ENCODE measurements at places on chromosomes 7 and 10.

DNA sequence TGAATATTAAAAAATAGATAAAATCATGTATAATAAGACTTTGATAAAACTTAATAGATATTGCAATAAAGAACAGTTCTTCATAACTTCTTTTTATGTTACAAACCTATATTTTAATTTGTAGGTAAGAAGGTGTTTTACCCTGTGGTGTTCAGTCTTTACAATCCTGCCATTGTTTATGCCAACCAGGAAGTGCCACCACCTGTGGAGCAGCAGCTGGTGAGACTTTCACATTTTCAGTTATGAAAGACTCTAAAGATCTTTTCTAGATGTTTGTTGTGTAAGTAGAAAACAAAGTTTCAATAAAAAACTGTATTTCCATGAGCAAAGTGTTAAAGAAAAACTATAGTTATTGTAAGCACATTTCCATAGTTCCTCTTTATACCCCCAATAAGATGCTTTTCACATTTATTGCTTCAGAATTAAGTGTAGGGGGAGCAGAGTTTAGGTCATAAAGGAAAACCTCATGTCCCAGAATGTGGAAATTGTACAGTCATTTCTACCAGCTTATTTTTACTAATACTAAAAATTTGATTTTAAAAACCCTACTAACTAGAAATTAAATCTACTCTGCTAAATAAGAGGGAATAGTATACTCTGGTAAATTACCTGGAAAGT is 28.7 kb downstream of the CSGALNACT2 start:
- DNase-seq, result no peak

DNA sequence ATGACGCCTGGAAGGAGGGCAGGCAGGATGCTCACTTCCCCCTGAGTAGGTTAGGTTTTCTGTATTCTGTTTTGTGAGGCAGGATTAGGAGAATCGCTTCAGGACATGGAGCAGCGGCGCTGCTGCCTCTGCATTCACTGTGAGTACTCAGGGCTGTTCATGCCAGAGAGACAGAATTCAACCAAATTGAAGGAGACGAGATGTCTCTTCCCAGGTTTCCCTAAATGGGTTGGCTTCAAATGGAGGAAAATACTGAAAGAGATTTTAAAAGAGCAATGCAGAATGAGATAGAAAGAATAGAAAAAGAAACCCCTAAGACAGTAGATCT is 21.9 kb upstream of the CNPY1 start:
- DNase-seq, result no peak

- no peak for DNase-seq
These were observed 120.0 kb downstream of the MKX start for GRCh38 chr10:27625452-27626211.

GRCh38 chr10:58220769-58221451 is 46.8 kb downstream of the IPMK start:
- DNase-seq, result peak; percentile 85

GRCh38 chr10:102834143-102834542 is 3.1 kb downstream of the CYP17A1 start:
- DNase-seq, result no peak

GRCh38 chr7:132130497-132130896 is 445.8 kb downstream of the PLXNA4 start:
- DNase-seq, result no peak

DNA sequence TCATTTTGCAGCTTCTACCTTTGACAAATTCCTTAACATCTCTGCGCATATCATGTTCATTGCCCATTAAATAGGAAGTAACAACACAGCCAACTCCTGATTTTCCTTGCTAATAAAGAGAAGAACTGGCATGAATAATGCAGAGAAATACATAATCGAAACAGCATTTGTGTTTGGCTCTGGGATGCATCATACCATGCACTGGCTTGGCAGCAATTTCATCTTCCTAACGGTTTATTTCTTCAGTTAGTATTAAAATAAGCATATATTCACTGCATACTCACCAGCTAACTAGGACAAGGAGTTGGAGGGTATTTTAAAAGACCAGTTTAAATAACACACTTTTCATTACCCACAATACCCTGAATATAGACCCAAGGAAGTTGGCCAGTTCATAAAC is 132.5 kb downstream of the ITGA8 start:
- DNase-seq, result no peak

GRCh38 chr7:148503900-148504487 is 86.6 kb upstream of the C7orf33 start:
- DNase-seq, result peak; percentile 33

DNA sequence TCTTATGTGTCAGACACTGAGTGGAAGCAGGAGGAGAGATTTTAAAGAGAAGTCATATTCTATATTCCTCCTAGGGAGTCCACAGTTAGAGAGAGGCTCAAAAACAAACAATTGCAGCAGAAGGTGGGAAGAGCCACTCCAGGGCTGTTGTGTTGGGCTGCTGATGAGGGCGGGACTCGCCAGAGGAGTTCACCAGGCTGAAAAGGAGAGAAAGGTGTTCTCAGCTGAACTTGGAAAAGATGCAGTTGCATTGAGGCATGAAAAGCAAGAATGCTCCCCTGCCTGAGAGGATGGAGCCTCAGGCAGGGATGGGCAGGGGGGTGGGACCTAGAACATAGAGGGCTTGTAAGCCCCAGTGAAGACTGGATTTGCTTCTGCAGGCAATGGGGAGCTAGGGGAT is 324.2 kb downstream of the CXCL12 start:
- DNase-seq, result no peak

- no peak for DNase-seq
These were observed 20.9 kb upstream of the PRKAR2B start for GRCh38 chr7:107023522-107024151.

- DNase-seq, result no peak
These were observed 150.8 kb upstream of the PDE1C start for GRCh38 chr7:32221056-32221455.

DNA sequence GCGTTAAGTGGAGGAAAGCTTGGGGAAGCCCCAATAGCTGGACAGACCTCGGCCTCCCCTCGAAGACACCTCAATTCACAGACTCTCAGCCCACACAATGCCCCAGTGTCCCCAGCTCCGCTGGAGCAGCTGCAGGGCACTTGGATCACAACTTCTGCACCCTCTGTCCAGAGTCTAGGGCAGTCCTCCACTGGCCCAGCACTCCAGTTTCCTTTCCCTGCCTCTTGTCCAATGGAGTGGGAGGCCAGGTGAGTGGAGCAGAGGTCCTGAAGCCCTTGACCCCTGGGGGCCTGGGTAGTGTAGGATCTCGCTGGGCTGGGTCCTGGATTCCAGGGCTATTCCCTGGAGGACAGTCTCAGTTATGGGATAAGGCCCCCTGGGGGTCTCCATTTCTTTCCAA is 11.9 kb downstream of the SFRP5 start:
- DNase-seq, result no peak

- no peak for DNase-seq
These were observed 52.5 kb downstream of the CUX1 start for GRCh38 chr7:101869901-101870290.

DNA sequence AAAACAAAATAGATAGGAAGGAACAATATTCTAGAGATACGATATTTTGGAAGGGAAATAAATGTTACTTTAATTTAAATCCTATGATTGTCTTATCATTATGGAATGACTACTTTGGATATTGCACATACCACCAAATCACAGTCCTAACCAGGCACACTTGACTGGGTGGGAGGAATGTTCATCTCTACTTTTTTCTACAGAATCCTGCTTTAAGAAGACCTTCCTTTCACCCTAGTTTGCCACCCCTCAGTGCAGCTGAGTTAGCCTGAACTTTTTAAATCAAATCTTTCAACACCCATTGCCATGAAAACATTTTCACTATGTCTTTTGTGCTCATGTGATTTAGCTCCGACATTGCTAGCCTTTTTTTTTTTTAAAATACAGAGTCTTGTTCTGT is 38.1 kb downstream of the RELN start:
- DNase-seq, result no peak

GRCh38 chr10:77004917-77005564 is 632.6 kb downstream of the KCNMA1 start:
- peak; percentile 44 for DNase-seq

- DNase-seq, result peak; percentile 89
These were observed 81.7 kb downstream of the DLG5 start for GRCh38 chr10:77844713-77845445.

DNA sequence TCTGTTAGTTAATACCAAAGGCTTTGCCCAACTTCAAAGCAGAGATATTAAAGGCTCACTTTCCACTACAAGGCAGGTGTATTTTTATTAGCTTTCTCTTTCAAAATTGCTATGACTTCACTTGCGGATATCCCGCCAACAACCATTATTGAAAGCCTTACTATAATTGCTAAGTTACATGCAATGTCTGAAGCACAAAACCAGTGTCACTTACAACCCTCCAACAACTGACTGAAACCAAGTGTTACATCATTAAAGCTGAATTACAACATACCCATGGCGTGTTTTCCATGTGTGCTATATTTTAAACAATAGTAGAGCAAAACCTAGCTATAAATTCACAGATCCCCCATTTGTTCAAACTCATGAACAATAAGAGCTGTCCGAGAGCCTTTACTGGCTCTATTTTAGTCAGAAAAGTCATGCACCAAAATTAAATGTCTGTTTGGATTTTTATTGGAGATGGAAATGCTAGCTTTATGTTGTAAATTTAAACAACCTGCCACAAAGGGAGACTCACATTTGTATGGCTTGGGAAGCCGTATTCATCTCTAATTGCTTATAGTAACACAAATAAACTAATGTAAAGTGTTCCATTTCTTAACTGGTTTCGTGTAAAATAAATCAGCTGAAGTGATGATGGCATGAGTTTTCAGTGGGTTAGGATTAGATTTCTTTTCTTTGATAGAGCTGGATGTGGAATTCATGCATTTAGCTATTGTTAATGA is 227.1 kb downstream of the AGMO start:
- no peak for DNase-seq

GRCh38 chr10:34273340-34273739 is 541.8 kb downstream of the PARD3 start:
- DNase-seq, result no peak

GRCh38 chr7:2566890-2567678 is 8.3 kb downstream of the IQCE start:
- no peak for DNase-seq

GRCh38 chr7:132941428-132941827 is 140.5 kb downstream of the CHCHD3 start:
- no peak for DNase-seq

- peak; percentile 62 for DNase-seq
These were observed 33.2 kb upstream of the NAMPT start for GRCh38 chr7:106317971-106318370.

- no peak for DNase-seq
These were observed 130.6 kb downstream of the SORCS1 start for GRCh38 chr10:107033799-107034422.

GRCh38 chr7:100933734-100934133 is 15.6 kb upstream of the MUC3A start:
- DNase-seq, result no peak

- no peak for DNase-seq
These were observed 21.9 kb downstream of the SFRP4 start for GRCh38 chr7:37894671-37895070.

DNA sequence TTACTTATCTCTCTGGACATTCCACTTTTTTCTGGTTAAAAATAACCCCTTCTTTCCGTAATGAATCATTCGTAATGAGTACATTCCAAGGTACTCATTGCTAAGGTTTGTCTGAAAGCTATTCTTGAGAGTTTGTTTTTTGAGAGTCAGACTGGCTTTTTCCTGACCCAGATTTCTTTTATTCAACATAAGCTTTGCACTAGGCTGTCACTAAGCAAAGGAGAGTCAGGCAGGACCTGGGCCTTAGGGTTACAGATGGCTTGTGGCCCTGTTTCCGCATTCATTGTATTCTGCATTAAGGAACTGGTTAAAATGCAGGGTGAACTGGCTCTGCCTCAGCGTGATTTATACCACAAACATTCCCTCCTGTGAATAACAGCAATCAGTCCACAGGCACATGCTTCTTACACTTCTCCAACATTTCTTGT is 84.1 kb downstream of the POM121L12 start:
- DNase-seq, result peak; percentile 3

DNA sequence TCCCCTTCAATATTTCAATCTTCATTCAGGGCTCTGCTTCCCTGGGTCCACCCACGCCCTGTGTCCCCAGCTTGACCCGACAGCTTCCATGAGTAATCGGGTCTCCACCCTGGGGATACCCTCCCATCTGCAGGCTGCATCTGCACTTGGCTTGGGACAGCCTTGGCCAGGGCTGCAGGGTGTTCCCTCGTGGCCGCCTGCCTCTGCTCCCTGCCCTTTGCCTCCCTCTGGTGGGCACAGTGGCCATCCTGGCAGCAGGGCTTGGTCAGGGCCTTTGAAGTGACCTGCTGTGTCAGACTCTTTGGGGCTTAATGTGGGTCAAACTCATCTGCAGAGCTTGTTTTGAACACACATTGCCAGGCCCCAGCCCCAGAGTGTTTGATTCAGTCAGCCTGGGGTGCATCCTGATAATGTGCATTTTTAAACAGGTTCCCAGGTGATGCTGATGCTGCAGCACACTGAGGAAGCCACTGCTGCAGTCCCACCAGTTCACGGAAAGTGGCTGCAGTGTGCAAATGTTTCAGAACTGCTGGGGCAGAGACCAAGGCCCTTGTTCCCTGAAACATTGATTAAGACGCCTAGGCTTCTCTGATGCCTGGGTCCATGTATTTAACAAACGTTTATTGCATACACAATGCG is 80.7 kb upstream of the SEC61G start:
- peak; percentile 26 for DNase-seq

GRCh38 chr10:35940141-35941041 is 298.3 kb upstream of the FZD8 start:
- peak; percentile 48 for DNase-seq

- no peak for DNase-seq
These were observed 321.8 kb downstream of the ZNF248 start for GRCh38 chr10:37535459-37536246.

- DNase-seq, result no peak
These were observed 840.8 kb downstream of the GRM8 start for GRCh38 chr7:126411821-126412383.

- DNase-seq, result no peak
These were observed 65.0 kb downstream of the PIP4K2A start for GRCh38 chr10:22649390-22649841.

GRCh38 chr10:70602665-70603448 is at the start of gene PRF1:
PRF1 (minus strand) TSS chr10:70602741; CDS start chr10:70600902, 1,839 bp downstream.
- no peak for DNase-seq

DNA sequence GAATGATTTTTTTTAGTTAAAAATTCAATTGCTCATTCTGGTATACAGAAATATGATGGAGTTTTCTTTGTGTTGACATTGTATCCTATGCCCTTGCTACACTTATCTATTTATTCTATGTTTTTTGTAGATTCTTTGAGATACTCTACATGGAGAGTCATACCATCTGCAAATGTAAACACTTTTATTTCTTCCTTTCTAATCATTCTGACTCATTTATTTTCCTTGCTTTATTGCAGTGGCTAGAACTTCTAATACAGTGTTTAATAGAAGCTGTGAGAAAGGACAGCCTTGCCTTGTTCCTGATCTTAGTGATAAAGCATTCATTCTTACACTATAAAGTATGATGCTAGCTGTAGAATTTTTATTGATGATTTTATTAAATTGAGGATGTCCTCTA is 9.9 kb upstream of the IGFBP3 start:
- DNase-seq, result no peak

- DNase-seq, result no peak
These were observed 32.4 kb downstream of the BLNK start for GRCh38 chr10:96238646-96239623.
